ENCODE measurements at places on chromosomes 1 and 21.
A peak's percentile ranks its signal among the peaks of the same experiment; 100 is the strongest.

DNA sequence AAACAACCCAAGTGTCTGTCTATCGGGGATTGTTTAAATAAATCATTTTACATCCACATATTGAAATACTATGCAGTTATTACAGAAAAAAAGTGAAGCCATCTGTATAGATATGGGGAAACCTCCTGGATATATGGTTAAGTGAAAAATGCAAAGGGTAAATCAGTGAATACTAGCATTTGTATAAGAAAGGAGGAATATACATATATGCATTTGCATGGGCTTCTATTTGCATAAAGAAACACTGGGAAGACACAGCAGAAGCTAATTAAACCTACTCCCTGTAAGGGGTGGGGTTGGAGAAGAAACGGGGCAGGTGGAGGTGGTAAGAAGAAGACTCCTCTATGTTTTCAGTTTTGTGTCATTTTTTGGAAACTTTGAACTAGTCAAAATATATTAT lies 16.6 kb upstream of the KIRREL1 start:
- no peak for DNase-seq

DNA sequence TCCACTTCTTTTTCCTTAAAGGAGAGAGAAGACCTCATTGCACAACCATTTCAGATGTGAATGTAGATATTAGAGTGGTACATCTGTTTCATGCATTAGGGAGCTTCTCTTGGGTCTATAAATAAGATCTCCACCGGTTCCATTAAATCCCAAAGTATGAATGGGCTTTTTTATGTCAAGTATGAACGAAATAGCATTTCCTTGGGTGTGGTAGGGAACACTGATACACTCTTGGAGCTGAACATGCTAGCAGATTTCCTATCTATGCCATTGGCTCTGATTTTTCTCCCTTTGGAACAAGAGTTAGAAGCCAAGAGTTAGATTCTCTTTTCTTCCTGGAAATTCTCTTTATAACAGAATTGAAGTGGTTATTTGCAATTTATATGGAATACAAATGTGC lies 245.6 kb upstream of the ADAMTS5 start:
- no peak for DNase-seq

DNA sequence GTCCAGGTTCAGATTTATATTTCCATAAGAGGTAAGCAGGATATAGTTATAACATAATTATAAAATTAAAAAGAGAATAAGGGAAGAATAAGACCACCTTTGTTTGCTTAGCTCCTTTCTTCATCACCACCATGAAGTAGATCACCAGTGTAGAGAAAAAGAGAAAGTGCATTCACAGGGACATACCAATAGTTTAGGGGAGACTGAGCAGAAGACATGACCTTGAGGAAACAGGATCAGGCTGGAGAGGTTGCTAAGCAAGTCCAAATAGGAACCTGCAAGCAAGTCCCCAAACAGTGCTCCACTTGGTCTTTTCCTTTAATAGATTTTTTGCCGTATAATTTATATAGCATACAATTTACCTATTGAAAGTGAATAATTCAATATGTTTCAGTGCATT lies 63.0 kb downstream of the KCNT2 start:
- no peak for DNase-seq

DNA sequence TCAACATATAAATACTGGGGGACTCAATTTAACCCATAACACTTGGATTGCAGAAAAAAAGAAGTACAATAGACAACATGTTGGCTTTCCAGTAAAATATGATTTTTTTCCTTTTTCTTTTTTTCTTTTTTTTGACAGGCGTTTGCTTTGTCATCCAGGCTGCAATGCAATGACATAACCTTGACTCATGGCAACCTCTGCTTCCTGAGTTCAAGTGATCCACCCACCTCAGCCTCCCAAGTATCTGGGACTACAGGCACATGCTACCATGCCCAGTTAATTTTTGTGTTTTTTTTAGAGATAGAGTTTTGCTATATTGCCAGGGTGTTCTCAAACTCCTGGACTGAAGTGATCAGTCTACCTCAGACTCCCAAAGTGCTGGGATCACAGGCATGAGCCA lies 1512.0 kb upstream of the PRMT6 start:
- no peak for DNase-seq

GRCh38 chr1:64505944-64506655 lies 36.2 kb downstream of the CACHD1 start:
- peak; percentile 33 for DNase-seq

DNA sequence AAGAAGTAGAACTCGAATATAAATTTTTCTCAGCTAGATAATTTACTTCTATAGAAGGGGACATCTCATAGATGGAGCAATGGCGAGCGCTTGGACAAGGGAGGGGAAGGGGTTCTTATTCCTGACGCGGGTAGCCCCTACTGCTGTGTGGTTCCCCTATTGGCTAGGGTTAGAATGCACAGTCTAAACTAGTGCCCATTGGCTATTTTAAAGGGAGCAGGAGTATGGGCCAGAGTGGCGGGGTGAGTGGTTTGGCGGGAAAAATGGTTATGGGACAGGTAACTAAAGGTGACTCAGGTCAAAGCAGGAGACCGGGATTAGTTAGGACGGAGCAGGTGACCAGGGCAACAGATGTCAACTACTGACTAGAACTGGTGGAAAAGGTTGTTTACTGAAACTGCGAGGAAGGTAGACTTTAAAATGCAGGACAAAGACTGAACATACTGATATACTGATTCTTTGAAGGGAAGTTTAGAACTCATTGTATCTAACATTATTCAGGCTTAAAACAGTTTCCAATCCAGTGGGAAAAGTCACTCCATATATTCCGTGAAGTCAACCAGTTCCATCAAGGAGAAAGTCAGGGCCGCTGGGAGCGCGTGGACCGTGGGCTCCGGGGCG lies 940 bp upstream of the ATAD3A start:
- DNase-seq = no peak

DNA sequence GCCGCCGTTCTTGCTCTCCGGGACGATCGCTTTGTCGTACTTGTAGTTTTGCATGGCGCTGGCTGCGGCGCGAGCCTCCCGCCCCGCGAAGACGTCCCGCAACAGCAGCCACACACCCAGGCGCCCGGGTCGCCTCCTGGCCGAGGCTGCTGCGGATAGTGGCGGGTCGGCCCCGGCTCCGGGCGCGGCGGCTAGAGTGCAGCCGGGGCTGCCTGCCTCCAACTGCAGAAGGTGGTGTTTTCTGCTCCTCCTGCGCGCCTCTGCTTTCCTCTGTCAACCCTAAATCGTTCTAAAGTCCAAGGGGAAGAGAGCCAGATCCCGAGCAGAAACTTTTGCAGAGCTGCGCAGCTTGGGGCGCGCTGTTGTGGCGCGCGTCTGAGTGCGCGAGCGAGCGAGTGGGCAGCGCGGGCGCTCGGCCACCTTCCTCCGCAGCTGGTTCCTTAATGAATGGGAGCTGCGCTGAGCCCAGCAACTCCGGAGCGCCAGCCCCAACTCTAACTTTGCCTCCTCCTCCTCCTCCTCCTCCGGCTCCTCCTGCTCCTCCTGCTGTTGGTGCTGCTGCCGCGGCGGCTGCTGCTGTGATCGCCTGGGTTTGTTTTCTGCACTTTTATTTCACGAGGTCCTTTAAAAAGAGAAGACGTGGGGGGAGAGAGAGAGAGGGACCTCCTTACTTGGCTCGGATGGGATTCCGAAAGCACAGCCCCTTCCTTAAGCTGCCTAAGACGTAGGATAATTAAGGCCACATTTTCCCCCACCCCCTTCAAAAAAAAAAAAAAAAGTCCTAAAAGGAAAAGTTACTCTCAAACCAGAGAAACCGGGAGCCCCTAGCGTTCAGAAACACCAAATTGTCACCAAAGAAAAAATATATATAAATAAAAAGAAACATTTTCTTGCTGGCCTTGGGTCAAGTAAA lies at the start of gene PLPP3:
Gene PLPP3 (minus strand): TSS at position 601 of the 913 bp plus-strand sequence. CDS start 547 bp downstream, at position 54.
- peak; percentile 62 for DNase-seq

GRCh38 chr21:46018615-46019014 lies 37.0 kb downstream of the COL6A1 start:
- no peak for DNase-seq

- no peak for DNase-seq
These were observed 3.0 kb downstream of the MFAP2 start for GRCh38 chr1:16977377-16977776.

DNA sequence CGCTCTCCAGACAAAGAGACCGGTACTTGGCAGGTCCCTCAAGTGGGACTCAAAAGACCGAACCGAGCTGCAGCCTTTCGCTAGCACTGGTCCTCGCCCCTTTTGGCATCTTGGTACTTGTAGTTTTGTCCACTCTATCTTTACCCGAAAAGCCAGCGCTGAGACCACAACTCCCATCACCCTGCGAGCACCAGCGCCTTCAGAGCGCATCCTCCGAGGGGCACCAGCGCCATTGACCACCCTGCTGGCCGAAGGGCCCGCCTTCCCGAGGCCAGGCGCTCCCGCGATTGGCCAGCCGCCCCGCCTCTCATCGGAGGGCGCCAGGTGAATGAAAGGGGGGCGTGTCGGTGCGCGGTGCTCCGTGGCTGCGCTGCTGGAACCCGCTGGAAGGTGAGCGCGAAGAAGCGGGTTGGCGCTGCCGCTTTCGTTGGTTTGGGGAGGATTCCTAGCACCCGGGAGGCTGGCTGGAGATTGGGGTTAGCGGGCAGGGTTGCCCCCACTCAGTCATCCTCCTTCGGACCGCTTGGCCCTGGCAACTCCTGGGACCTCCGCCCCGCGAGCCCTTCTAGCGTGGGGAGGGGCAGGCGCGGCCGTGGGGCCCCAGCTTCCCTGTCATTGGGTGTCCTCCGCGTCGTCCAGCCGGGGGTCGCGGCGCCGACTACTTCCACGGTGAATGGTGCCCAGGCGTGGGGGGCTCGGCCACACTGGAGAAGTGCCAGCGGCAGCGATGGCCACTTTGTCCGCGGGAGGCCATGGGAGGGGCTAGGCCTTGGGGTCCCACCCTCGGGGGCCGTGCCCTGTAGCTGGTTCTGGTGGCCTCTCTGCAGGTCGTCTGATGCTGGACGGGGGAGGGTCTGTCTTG lies at the start of gene ZBTB8B:
Gene ZBTB8B (plus strand): TSS at position 357 of the 862 bp plus-strand sequence. CDS start 5,553 bp downstream, outside the sequence.
- DNase-seq = peak; percentile 58

DNA sequence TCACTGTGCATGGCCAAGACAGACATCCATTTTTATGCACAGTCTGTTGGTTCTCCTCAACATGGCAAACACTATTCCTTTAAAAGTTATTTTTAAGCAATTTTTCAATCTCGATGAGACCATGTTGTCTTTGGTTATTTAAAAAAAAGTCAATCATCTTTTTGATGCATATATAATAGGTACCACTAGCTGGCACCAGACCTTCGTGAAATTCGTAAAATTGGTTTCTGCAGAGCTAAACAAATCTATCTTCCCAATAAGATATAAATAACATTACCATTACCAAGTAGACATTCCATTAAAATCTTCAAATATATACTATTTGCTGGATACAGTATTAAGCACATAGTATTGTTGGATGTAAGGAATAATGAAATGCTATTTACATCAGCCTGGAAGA lies 220.0 kb upstream of the GREM2 start:
- DNase-seq = no peak

- no peak for DNase-seq
These were observed 48.9 kb upstream of the GORAB start for GRCh38 chr1:170483051-170483450.

- DNase-seq = no peak
These were observed 9.6 kb downstream of the FMN2 start for GRCh38 chr1:240101306-240101705.

- no peak for DNase-seq
These were observed 3.7 kb downstream of the IFI6 start for GRCh38 chr1:27668121-27668807.

DNA sequence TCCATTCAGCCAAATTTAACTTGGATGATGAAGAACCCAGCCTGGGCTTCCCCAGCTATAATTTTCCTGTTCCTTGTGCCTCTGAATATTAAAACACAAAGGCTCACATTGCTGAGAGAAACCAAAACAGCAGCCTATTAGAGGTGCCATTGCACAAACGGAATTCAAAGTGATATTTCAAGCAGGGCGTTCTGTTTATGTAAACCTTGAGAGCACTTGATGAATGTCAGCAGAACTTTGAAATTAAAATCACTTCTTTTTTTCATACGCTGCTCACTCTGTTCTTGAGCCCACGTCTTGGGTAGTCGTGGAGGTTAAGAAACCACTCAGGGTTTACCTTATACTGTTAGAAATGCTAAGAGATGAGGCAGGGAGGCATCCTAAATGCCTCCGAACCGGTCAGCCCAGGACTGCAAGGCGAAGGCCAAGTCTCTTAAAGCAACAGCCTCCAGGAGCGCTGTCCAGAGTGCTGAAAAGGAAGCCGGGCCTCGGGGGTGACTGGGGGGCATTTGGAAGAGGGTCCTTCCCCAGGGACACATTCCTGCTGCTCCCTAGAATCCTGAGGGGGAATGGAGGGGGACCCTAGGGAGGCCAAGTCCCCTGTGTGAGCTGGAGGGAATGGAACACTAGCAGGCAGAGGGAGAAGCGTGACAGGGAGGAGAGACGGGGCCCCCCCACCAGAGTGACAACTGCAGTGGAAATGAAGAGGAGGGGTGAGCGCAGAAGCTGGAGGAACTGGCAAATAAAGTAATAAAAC lies 154.8 kb upstream of the VAMP3 start:
- no peak for DNase-seq

GRCh38 chr1:227042292-227042691 lies 102.2 kb downstream of the COQ8A start:
- DNase-seq = no peak

DNA sequence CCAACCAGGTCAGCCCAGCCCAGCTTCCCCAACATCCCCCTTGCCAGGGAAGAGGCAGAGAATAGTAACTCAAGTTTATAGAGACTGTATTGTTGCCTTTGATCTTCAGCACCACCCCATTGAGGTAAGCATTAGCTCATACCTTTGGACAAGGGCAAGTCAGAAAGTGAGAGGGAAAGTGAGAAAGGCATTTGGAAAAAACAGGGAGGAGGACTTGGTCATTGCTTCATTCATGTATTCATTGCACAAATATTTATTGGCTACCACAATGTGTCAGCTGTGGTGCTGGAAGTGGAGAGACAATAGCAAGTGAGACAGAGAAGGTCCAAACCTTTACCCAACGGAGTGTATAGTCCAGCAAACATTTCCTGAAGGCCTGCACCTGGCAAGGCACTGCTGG lies 561.2 kb downstream of the KIF26B start:
- DNase-seq = no peak

Data from B cell (primary cell).